ENCODE measurements at places on chromosomes 6 and 20.

GRCh38 chr6:152098683-152099082 is 291.2 kb downstream of the ESR1 start:
- DNase-seq = no peak

DNA sequence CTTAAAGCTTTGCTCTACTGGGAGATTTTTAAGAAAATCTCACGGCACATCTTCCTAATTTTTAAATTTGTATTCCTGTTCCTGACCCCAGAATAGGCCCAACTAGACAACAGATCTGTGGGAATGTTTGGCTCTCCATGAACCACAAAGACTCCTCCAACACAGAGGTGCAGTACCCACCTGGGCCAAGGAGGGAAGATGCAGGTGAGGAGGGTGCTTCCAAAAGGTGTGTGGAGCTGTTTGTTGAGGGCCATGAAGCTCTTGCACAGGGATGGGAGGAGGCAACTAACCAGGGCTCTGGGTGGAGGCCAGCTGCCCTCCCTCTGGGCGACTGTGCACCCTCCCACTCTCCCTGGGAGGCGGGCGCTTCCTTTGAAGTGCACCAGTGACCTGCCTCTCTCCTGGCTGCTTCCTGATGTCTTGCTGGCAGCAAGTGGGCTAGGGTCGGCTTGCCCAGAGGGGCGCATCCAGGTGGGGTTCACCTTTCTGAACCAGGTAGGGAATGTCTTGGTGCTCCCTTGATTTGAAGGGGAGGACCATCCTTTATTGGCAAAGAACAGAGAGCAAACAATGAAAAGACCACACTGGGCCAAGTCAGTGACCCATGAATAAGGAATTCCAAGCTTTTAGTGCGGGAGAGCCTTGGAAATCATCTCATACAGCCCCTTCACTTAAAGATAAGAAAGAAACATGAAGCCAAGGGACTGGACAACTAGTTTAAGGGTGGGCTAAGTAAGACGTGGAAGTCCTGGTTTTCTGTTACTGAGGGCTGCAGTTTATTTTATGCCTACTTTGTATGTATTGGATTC is 76.0 kb downstream of the ANKRD6 start:
- no peak for DNase-seq

- no peak for DNase-seq
These were observed 10.7 kb upstream of the EDN1 start for GRCh38 chr6:12279322-12280091.

DNA sequence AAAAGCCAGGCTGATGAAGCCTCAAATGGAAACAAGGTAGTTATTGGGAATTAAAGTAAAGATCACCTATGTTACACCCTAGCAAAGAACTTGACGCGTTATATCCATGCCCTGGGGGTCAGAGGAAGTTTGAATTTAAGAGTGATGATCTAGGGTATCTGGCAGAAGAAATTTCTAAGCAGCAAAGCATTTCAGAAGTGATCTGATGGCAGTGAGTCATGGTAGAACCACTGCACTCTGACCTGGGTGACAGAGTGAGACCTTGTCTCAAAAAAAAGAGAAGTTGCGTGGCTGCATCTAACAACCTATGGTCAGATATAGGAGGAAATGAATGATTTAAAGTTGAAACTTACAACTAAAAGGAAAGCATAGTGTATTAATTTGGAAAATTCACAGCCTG is 45.2 kb downstream of the SCP2D1 start:
- DNase-seq = no peak

DNA sequence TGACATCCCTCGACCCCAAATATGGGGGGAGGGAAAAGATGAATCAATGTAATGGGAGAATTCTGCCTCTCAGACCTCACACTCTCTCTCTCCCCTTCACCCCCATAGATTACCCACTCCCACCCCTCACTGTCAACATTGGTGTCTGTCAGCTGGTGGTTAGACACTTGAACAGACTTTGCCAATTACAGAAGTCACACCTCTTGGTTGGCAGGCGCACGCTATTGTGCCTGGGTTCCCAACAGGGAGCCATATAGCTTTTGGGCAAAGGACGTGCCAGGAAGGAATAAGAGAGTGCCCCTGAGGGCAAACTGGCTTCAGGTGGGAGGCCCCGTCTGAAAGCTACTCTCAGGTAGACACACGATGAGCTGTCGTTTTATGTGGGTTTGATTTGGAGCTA is 54.1 kb upstream of the FYN start:
- DNase-seq = no peak

DNA sequence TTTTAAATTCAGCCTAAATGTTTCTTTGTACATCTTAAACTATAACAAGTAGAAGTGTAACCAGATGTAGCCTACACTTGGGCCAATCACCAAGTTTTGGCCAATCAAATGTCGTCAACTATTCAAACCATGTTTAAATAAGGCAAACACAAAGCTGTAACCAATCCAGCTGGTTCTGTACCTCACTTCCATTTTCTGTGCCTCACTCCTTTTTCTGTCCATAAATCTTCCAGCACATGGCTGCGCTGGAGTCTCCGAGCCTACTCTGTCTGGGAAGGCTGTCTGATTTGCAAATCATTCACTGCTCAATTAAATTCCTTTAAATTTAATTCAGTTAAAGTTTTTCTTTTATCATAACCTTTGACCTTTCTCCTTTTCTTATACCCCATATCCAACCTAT is 7.7 kb upstream of the AHI1 start:
- DNase-seq = no peak

DNA sequence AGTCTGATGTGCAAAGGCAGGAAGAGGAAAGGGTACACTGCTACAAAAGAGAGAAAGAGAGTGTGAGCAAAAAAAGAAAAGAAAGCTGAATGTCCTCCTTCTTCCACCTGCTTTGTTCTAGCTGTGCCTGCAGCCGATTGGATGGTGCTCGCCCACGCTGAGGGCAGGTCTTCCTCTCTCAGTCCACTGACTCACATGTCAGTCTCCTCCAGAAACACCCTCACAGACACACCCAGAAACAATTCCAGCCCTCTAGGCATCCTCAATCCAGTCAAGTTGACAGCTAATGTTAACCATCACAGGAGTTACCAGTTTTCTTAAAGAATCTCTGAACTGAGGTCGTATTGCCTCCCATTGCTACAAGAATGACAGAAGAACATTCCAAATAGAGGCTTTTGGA is 411.9 kb upstream of the SASH1 start:
- no peak for DNase-seq

DNA sequence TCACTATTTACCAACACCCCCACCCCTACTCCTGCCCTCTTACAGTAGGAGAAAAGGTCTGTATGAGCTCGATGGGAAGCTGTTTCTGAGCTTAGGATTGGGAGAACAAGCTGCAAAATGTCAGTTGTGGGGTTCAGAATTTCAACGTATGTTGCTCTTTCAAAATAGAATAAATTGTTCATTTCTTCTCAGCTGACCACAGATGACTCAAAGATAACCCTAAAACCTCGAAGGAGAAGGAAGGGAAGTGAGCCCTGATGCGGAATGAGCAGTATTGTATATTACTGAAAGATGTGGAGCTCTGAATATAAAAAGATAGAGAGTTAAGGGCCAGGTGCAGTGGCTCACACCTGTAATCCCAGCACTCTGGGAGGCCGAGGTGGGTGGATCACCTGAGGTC is 35.9 kb upstream of the MYLIP start:
- no peak for DNase-seq

GRCh38 chr6:37311741-37312473 is 41.9 kb upstream of the RNF8 start:
- no peak for DNase-seq

DNA sequence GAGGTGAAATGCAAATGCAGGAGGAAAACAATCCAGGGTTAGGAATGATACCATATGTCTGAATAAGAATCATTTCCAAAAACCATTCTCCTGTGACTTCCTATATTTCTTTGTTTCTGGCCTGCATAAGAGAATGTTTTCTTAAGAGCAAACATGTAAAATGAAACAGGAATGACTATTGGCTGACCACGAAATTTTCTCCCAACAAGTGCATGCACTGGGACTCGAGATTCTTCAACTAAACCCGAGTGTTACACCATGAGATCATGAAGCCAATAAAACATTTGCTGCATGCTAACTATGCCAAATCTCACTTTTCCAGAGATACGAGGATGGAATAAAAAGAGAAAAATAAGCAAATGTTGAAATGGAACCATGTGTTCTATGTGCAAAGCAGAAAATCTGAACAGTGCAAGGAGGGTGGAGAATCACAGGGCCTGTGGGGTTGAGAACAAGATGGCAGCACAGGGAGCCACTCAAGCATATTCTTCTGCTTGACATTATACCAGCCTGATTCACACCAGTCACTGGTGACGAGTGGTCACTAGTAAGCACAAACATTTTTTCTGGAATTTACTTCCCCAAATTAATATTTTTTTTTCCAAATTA is 212.2 kb upstream of the FOXA2 start:
- DNase-seq = no peak

GRCh38 chr6:29395331-29395730 is at the start of gene OR12D2:
TSS of gene OR12D2 (plus strand) at chr6:29395631. CDS start at chr6:29396700, 1,069 bp downstream.
- no peak for DNase-seq

DNA sequence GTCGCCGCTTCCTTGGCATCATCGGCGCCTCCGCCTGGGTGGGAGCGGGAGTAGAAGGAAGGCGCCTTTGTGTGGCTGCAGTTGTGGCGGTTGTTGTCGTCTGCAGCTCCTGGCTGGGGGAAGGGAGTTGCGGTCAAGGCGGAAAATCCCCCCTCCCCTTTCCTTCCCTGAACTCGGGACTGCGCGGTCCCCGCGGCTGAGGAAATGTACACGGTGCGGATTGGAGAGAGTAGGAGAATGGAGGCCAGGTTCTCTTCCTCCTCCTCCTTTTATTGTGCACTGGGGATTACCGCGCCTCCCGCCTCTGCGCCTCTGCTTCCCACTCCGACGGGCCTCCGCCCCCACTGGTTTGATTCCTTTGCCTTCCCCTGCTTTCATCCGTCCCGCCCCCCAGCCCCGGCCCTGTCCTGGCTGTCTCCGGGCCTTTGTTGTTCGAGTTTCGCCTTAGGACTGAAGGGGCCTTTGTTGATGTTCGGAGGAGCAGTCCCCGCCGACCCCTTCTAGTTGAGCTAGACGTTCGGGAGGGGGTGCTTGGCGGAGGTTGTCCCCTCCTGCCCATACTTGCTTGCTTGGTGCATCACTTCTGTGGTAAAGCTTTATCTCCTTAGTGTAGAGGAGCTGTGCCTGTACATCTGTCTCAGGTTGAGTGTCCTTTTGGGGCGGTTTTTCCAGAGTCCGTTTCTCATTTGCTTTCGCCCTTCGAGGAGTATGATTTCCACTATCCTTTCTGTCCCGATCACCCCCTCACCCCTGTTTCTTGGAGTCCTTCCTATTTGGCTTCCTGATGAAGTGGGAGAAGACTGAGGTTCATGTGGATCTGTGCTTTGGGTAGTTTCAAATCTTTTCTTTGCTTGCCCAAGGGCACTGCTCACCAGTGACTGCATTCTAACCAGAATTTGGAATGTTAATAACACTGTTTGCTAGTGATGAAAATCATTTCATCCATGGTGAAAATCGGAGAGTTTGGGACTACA is 764 bp downstream of the ZNF292 start:
- peak; percentile 17 for DNase-seq

GRCh38 chr6:34661357-34661756 is 35.2 kb downstream of the ILRUN start:
- no peak for DNase-seq

DNA sequence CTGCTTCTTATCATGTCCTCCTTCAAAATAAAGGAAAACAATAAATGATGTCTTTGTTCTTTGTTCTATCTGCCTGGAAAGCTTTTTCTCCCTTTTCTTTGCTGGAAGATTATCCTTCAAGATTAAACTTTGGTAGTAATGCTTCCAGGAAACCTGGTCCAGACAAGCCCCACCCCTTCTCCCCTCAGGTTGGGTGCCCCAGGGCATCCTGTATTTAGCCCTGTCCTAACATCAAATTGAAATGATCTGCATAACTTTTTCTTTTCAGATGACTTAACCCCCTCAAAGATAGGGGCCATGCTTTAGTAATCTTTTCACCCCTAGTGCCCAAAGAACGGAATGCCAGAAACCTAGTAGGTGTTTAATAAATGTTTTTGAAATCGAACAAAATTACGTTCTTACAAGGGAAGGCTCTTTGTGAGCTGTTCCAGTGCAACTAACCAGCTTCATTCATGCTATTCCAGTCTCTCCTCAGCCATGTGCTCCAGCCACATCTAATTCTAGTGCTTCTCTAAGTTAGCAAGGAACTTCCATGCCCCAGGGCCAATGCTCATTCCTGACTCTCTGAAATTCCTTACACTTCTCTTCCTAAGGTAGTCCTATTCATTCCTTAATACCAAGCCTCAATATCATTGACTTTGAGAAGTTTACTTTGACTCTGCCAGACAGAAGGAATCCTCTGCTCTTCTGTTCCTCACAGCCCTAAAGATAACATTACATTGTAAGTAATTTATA is 135.6 kb upstream of the BACH2 start:
- no peak for DNase-seq

DNA sequence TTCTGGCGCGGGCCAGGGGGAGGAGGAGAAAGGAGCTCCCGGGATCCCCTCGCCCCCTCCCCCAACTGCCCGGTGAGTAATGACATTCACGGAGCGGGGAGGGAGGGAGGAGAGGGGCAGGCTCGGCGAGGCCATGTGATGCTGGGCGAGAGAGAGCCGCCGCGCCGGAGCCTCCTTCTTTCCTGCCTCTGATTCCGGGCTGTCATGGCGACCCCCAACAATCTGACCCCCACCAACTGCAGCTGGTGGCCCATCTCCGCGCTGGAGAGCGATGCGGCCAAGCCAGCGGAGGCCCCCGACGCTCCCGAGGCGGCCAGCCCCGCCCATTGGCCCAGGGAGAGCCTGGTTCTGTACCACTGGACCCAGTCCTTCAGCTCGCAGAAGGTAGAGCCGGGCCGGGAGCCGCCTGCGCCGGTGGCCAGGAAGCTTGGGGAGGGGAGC is at the start of gene GDAP1L1:
Gene GDAP1L1 (plus strand): TSS at position 178 of the 441 bp plus-strand sequence. CDS start 27 bp downstream, at position 205.
- no peak for DNase-seq

DNA sequence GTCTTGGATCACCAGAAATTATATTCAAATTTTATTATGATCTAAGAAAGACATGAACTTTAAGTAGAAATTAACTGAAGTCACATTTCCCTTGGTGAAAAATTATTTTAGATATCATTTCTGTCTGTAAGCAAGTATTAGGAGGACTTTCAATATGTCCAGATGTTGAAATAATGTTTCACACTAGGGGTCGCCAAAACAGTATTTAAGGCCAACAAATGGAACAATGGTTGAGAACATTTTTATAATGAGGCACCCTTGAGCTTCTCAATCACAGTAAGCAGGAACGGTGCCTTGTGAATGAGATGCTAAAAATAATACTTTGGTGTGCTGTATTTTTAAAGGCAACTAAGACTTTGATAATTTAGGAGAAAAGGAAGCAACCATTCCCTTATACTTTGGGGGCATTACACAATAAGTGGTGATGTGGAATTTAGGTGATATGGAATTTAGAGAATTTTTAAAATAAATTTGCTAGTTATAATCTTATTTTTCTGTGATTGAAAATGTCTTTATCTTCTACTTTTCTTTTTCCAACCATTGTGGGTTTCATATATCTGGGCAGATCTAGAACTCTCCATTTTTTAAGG is 9.6 kb upstream of the SF3B5 start:
- DNase-seq = no peak

DNA sequence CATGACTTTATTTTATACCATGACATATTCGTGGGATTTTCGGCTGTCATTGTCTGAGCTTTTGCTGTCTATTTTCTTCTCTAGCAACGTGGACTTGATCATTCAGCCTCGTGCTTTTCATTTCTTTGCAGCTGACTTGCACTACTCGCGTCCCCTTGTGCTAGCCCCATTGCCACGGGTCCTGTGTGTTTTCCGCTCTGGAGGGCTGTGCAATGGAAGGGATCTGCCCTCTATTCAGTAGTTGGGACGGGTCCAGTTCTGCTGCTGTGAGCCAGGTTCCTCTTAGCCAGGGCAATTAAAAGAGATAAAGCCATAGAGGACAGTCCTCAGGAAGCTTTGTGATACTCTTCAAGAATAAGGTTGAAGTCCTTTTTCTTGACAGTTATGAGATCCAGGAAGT is 17.6 kb downstream of the NEDD9 start:
- no peak for DNase-seq

Data from stimulated activated CD8-positive, alpha-beta memory T cell treated with anti-CD3 and anti-CD28 coated beads, Interleukin-2, amount 100 ng/mL, for 1 hour (primary cell).